Transverse colon (tissue), 4 donors: ENCODE measurements at places on chromosomes 5 and 9. TPM values are rescaled to one million over a fixed set of nuclear protein-coding genes. Genes with fewer than 3 reads are reported as not detected.

The SRD5A1 gene
- total RNA-seq: 9.0 TPM

The BSPRY gene
- total RNA-seq: 36.8 TPM

The DBH gene
- total RNA-seq: not detected

The INSL6 gene
- not detected for total RNA-seq

The EPB41L4A gene
- total RNA-seq: 10.1 TPM

The SLC34A1 gene
- not detected for total RNA-seq

The SLC6A3 gene
- total RNA-seq: not detected

- no peak for DNase-seq
Observed at GRCh38 chr5:6719896-6720560, 6.8 kb downstream of the TENT4A start.

- no peak for DNase-seq
Observed at GRCh38 chr9:99069546-99069945, 35.4 kb upstream of the TGFBR1 start.

DNA sequence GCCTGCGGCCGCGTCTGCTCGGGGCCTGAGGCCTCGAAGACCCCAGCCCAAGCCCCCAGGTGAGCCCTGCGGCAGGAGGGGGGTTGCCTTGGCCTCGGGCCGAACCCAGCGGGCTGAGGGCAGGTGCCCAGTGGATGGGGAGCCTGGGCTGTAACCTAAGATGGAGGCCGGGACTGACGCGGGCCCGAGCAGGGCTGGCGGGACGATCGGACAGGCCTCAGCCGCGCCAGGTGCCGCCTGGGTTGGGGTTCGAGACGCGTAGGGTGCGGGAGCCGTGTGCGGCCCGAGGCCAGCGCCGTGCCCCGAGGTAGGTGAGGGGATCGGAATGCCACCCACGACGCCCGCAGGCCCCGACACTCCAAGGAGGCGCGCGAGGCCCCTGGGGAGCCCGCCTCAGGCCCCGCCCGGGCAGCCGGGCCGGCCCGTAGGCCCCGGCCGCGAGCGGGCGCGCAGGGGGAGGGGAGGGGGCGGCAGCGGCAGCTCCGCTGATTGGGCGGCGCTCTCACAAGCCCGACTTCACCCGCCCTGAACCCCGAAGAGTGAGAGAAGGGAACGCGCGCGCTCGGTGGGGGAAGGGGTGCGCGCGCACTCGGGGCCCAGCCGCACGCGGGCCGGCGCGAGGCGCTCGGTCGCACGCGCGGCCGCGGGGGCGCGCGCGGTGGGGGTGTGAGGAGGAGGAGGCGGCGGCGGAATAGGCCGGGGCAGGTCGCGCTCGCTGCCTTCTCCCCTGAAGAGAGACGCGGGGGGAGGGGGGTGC lies at the start of gene NSD1:
Gene NSD1 (plus strand): TSS at position 678 of the 757 bp plus-strand sequence. CDS start 1,331 bp downstream, outside the sequence.
- peak; percentile 89 for DNase-seq

- peak; percentile 91 for DNase-seq
Observed at GRCh38 chr9:130444565-130445221, at the start of gene ASS1. Gene ASS1 (plus strand): TSS chr9:130444961. CDS start chr9:130452229, 7,268 bp downstream.

GRCh38 chr5:166330036-166330435 lies 1961.4 kb upstream of the WWC1 start:
- DNase-seq: no peak

GRCh38 chr9:88748566-88749261 lies 213.7 kb downstream of the NXNL2 start:
- DNase-seq: no peak

GRCh38 chr9:91150273-91150997 lies 211.3 kb downstream of the AUH start:
- DNase-seq: no peak

DNA sequence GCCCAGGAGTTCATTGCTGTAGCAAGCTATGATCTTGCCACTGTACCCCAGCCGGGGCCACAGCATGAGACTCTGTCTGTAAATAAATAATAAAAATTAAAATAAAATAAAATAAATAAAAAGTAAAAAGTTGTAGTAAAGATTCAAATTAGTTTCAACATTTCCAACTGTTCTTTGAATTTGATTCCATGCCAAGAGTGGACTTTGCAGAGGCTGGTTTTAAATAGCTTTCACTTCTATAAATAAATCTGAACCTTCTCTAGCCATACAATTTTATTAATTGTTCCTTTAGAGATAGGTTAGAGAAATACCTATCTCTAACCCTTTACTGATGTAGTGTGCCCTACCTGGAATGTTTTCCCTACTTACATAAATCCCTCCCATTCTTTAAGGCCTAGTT lies 129.7 kb upstream of the SLIT3 start:
- DNase-seq: no peak

GRCh38 chr9:129650680-129651235 lies 8.8 kb upstream of the ASB6 start:
- DNase-seq: no peak
